ENCODE measurements at places on chromosomes 3 and 15.
A peak's percentile ranks its signal among the peaks of the same experiment; 100 is the strongest.

DNA sequence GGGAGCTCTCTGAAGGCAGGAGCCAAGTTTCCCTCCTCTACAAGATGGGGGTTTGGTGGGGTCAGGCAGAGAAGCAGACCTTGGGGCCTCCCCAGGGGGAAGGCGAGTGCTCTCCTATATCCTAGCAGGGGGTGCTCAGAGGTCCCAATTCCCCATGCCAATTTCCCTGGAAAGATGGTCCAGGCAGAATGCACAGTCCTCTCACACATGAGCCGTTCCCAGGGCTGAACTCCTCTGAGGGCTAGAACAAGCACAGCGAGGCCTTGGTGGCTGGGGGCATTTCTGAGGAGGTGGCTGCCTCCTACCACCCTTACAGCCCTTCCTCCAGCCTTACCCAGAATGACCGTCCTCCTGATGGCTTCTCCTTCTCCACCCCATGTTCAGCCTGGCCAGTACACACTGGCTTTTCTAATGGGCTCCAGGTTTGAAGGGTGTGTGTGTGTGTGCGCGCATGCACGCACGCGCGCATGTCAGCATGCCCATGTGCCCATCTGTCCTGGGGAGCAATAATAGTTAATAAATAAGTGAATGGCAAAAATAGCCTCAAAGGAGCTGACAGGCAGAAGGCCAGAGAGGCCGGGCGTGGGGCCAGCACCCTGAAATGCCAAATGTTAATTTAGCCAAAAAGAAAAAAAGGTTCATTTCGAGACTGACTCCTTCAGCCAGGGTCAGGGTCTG, 24.4 kb downstream of the ADCY5 start:
- DNase-seq, result no peak

GRCh38 chr15:65791335-65792137, 557 bp downstream of the DENND4A start:
- peak; percentile 25 for DNase-seq

DNA sequence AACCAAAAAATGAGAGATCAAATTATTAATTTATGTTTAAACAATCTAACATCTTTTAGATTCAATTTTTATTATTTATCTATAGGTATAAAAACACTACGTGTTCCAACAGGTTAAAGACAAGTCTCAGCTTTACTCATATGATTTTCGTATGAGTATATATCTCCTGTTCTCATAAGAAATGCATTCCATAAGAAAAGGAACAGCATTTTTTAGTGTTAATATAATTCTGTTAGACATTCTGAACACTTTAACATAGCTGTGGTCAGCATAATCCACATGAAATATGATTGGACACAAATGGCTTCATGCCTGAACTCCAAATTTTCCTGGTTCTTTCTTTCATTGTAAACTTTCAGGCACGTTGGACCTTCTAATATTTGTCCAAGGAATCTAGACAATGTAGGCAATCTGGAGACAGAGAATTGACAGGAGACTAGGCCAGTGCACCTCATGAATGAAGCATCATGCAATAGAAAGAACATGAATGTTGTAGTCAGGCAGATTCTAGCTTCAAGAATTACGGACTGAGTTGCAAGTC, 1122.0 kb upstream of the ALCAM start:
- DNase-seq, result no peak

DNA sequence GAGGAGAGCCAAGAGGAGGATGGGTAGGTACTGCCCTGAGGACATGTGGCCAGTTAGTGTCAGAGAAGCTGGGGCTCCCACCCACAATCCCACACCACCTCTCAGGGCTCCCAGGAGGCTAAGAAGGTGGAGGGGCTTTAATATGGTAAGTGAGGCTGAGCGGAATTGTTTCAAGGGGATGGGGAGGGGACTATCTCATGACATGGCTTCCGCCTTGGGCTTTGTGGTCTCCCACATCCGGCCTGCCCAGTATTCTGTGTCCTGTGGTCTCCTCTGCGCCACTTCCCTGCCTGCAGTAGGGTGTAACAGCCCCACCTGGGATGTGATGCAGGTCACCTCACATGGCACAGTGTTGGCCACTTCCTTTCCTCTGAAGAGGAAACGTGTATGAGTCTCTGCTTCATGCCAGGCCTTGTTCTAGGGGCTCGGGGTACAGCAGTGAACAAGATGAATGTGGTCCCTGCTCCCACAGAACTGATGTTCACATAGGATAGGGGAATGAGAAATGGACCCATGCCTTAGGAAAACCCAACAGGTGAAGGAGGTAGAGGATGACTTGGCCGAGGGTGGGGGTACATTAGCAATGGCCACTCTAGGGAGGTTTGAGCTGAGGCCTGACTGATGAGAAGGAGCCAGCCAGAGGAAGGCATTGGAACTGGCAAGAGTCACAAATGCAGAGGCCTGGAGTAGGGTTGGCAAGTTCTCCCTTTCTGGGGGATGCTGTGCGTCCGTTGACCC, 3.2 kb downstream of the NEIL1 start:
- DNase-seq, result peak; percentile 95

- DNase-seq, result no peak
These were observed 209.8 kb upstream of the THRB start for GRCh38 chr3:24704496-24704895.

DNA sequence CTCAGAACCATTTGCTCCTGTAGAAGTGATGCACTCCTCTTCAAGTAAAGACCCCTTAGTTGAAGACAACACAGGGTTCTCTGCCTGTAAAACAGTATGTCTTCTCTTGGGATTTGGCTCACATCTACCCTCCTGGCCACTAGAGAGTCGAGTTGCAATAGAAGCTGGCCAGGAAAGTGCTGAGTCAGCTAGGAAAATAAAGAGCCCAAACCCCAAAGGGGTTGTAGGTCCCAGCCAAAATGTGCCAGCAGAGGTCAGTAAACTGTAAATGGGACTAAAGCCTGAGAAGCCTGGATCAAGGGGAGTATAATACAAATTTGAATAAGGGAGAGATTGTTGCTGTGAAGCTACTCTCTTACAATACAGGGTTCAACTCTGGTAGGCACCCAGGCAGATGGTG, 37.2 kb upstream of the THBS1 start:
- no peak for DNase-seq

Measured in T-helper 2 cell (primary cell).